ENCODE measurements at places on chromosomes 2 and 18. TPM values are rescaled to one million over a fixed set of nuclear protein-coding genes. Genes with fewer than 3 reads are reported as not detected.
A peak's percentile ranks its signal among the peaks of the same experiment; 100 is the strongest.

COLEC12 gene
- not detected for total RNA-seq

CRYGD gene
- total RNA-seq: not detected

DCDC2C gene
- total RNA-seq: not detected

GRCh38 chr2:235594041-235594440, 100.2 kb downstream of the AGAP1 start:
- no peak overlapping the region for H3K4me3 ChIP-seq
- H3K27me3 ChIP-seq: no peaks in the 10 kb centered on the region
- H3K36me3 ChIP-seq: no peaks in the 10 kb centered on the region

- H3K27ac ChIP-seq: no peak overlapping the region
- peaks cover 3% of the 10 kb centered on the region for H3K4me1 ChIP-seq
Observed at GRCh38 chr2:105397953-105398335, 907 bp downstream of the FHL2 start.

DNA sequence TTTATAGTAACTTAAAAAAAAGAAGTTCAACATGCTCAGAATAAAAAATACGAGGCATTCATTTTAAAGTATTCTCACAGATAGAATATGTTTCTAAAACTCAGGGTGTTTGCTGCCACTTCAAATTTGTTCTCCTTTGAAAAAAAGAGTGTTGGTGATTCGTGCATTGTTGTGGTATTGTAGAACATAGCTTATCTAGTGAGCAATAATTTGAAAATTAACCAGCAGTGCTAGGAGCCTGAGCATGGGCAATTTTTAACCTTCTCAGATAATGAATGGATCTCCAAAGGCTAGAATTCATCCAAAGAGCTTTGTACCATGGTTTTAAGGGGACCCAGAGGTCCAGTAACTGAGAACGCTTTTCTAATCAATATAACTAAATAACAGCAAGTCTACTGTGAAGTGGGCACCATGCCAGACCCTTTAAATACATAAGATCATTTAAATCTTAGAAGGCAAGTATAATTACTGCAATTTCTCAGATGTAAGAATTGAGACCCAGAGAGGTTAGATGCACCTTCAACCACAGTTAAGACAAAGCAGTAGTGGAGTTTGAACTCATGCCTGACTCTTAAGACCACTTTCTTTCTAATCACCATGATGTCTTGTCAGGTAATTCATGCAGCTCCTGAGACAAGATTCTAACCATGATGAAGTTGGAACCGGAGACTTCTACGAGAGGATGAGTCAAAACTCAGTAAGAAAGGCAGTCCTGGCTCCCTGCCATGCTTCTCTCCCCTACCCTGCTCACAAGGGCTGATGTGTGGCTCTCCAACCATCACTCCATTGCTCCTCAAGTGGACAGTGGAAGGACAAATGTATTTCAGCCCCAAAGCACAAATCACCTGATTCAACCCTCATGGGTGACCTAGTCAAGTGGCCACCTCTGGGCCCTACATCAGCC, 3.4 kb downstream of the CYRIA start:
- H3K4me1 ChIP-seq: peaks cover 6% of the 10 kb centered on the region
- no peak overlapping the region for H3K27ac ChIP-seq
- H3K4me3 ChIP-seq: no peak overlapping the region
- no peak for DNase-seq
- no peaks in the 10 kb centered on the region for H3K36me3 ChIP-seq

DNA sequence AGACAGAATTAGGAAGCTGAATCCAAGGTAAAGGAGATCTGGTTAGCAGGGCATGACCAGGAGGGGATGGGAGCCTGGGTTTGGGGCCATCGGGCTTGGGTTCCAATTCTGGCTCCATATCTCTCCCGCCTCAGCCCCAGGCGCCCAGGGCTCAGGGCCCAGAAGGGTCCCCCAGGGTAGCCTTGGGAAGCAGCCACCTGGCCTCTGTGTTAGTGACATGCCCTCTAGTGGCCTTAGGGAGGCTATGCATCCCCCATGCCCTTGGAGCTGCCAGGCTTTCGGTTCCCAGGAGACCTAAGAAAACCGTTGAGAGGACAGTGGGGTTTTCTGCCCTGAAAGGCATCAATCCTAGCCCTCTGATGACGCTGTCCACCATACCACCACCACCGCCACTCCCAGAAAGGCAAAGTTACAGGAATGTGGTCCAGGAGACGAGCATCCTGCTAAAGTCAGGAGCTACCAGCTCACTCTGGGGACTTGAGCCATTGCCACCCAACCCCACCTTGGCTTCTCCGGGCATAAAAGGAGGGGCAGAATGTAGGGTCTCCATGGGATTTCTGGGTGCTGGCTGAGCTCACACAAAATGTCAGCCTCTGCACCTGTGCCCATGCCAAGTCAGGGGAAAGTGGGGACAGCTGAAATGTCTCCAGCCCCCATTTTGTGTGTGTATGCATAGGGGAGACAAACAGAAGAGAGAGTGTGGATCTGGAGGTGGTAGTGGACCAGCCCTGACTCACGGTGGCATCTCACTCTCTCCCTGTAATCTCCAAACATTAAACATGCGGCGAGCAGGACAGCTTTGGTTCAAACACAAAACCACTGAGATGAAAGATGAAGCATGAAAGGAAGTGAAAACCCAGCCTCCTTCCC, 56.5 kb downstream of the EMX1 start:
- no peaks in the 10 kb centered on the region for H3K27me3 ChIP-seq
- DNase-seq: peak; percentile 27
- H3K36me3 ChIP-seq: no peaks in the 10 kb centered on the region
- H3K4me3 ChIP-seq: no peak overlapping the region
- H3K27ac ChIP-seq: no peak overlapping the region

DNA sequence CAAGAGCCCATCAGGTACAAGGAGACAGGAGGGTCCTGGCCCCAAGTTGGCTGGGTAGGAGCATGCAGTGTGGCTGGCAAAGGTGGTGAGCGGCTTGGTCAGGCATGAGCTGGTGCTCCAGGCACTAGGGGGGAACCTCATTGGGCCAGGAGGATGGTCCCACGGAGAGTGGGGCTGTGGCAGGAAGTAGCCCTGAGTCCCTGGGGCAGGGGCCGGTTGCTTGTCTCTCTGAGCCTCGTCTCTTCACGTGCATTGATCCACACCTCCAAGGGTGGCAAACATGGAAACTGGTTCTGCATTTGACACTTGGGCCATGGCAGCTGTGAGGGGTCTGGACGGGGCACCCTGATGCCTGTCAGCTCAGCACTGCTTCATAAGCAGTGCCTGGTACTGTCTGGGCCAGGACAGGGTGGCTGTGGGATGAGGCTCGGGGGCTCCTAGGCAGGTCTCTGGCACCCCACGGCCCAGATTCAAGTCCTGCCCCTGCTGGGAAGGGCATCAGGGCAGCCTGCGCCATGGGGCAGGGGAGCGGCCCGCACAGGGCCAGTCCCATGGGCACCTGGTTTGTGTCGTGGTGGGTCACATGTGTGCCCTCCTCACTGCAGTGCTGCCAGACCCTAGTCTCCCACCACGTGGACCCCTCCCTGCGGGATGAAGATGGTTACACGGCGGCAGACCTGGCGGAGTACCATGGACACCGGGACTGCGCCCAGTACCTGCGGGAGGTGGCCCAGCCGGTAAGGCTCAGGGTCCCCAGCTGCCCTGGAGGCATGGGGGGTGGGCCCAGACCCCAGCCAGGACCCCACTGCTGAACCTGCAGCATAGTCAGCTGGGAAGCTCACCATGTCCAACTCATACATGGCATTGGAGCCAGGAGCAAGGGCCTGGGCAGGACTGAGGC, 16.4 kb downstream of the ESPNL start:
- DNase-seq: no peak
- H3K4me3 ChIP-seq: no peak overlapping the region
- no peak overlapping the region for H3K27ac ChIP-seq
- H3K27me3 ChIP-seq: no peaks in the 10 kb centered on the region

- no peaks in the 10 kb centered on the region for H3K36me3 ChIP-seq
- no peaks in the 10 kb centered on the region for H3K27me3 ChIP-seq
- H3K4me3 ChIP-seq: no peak overlapping the region
- H3K4me1 ChIP-seq: no peaks in the 10 kb centered on the region
- DNase-seq: no peak
Observed at GRCh38 chr2:58030771-58031170, 15.8 kb upstream of the VRK2 start.

Measured in T-cell (primary cell).